ENCODE measurements at places on chromosomes 16 and 17. TPM values are rescaled to one million over a fixed set of nuclear protein-coding genes. Genes with fewer than 3 reads are reported as not detected.

GRCh38 chr17:50325906-50326305 lies 20.0 kb upstream of the XYLT2 start:
- no peak for DNase-seq

GRCh38 chr16:9241177-9241576 lies 149.7 kb downstream of the HAPSTR1 start:
- DNase-seq, result no peak

GRCh38 chr17:17001874-17002520 lies 30.1 kb upstream of the TNFRSF13B start:
- DNase-seq, result peak; percentile 85

DNA sequence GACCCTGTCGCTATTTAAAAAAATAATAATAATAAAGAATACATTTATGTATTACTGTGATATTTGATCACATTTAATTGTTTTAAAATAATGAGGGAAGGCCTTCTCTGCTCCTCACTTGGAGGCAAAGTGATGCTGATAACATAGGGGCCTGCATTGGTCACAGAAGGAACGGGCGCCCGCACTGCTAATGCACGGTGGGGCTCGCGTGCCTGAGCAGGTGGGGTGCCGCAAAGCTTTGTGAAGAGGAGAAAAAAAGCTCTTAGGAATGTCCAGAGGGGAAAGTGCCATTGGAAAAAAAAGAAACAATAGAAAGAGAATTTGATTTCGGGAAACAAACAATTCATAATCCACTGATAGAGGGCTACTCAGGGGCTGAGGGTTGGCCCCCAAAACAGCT lies 143.8 kb downstream of the ZNF423 start:
- no peak for DNase-seq

GRCh38 chr17:18261146-18261515 lies 669 bp downstream of the MIEF2 start:
- peak; percentile 45 for DNase-seq

DNA sequence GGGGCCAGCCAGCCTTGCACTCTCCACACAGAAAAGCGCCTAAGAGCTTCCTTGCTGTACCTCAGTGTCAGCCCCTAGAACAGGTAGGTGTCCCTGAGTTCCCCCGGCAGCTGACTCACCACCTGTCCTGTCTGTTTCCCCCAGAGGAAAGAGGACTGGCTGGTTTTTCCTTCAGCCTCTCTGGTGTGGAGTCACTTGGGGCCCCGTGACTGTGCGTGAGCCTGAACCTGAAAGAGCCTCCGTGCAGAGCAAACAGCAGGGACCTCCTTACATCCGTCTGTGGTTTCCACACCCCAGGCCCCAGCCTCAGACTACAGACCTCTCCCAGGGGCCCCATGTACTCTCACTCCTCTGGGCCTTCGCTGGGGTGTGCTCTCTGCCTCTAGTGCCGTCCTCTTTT lies 87.8 kb downstream of the GNAO1 start:
- DNase-seq, result no peak

Gene DHRS7C
- polyA plus RNA-seq, result not detected

DNA sequence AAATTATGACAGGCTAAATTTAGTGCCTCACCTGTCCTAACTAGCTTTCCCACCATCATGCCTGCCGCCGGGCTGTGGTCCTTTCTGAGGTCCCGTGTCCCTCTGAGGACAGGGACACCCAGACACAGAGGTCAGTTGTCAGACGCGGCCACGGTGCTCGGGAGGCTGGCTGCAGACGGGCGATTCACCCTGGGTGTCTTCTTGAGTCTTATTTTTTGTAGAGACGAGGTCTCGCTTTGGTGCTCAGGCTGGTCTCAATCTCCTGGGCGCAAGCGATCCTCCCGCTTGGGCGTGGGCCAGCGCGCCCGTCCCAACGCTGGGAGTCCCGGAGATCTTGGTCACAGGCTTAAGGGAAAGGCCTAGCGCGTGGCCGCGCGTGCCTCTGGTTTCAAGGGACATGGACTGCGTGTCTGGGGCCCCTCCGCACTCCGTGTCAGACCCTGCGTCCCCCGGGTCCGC lies 797 bp upstream of the RAB11FIP3 start:
- peak; percentile 39 for DNase-seq

DNA sequence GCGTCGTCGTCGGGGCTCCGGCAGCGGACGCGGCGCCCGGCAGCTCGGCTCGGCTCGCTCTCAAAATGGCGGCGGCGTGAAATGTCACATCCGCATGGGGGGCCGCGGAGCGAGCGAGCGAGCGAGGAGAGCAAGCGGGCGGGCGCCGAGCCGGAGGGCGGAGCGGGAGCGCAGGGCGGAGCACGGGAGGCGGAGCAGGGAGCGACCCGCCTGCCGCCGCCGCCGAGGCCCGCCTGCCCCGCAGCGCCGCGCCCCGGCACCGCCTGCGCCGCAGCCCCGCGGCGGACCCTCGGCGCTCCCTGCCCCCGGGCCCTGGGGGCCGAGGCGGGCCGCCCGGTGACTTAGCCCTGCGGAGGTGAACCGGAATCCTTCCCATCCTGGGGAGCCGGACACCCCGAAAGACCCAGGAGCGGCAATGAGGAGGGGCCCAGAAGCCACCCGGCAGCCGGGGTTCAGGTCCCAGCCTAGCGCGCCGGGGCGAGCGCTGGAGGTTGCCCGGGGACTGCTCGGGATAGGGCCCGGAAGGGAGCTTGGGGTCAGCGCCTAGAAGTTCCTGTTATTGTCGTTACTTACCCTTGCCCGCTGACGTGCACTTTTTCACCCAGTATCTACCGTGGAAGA lies at the start of gene USP7:
Gene USP7, minus strand, starts transcription at position 86 of the 621 bp plus-strand sequence. CDS start 621 bp downstream, outside the sequence.
- DNase-seq, result peak; percentile 96

GRCh38 chr16:3023415-3023668 lies 400 bp downstream of the HCFC1R1 start:
- DNase-seq, result peak; percentile 63

Gene CACNG1
- not detected for polyA plus RNA-seq

GRCh38 chr16:89013111-89013510 lies 36.1 kb upstream of the CBFA2T3 start:
- no peak for DNase-seq

DNA sequence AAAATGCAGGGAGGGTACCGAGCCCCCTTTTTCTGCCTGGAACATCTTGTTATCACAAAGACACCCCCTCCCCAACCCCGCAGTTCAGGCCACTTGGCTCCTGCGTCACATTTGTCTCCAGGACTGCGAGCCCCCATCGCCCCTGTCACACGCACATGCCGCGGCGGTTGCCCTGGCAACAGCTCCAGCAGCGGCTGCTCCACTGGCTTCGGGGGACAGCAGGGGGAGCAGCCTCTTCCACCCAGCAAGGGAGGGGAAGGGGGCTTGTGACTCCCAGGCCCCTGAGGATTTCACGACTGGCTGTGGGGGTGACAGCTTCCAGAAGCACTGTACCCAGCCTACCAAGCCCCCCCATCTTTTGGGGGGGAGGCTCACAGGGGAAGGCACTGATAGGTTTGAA lies 2.6 kb downstream of the BAIAP3 start:
- no peak for DNase-seq

DNA sequence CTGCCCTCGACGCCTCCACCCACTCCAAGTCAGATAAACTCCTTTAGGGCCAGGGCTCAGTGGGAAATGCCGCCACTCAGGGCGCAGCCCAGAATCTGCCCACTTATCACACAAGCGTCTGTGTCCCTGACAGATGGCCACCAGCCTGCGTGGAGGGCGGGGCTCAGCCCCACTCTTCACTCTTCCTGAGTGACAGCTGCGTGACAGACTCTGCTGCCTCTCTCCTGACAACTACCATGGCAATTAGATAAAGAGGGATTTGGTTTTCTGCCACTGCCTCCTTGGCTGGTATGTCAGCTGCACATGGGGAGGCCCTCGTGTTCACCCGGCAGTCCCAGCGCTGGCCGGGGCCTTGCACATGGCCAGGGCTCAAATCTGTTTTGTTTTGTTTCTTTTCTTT lies 96.2 kb downstream of the RTN4RL1 start:
- DNase-seq, result no peak

Gene LITAFD
- 0.43 TPM for polyA plus RNA-seq

DNA sequence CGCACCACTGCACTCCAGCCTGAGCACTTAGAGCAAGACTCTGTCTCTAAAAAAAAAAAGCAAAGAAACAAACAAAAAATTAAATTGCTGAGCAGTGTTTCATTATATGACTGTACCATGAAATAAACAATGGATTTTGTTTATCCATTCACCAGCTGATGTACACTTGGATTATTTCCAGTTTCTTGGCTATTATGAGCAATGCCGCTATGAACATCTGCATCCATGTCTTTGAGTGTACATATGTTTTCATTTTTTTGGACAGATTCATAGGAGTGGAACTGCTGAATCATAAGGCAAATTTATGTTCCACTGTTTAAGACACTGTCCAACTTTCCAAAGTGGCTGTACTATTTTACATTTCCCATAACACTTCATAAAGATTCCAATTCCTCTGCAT lies 8.0 kb downstream of the RNF157 start:
- no peak for DNase-seq

Gene GABARAP
- 772 TPM for polyA plus RNA-seq

Gene TCAP
- polyA plus RNA-seq, result 105 TPM

Gene RGS11
- 12.0 TPM for polyA plus RNA-seq

Gene LRRC46
- 1.9 TPM for polyA plus RNA-seq

DNA sequence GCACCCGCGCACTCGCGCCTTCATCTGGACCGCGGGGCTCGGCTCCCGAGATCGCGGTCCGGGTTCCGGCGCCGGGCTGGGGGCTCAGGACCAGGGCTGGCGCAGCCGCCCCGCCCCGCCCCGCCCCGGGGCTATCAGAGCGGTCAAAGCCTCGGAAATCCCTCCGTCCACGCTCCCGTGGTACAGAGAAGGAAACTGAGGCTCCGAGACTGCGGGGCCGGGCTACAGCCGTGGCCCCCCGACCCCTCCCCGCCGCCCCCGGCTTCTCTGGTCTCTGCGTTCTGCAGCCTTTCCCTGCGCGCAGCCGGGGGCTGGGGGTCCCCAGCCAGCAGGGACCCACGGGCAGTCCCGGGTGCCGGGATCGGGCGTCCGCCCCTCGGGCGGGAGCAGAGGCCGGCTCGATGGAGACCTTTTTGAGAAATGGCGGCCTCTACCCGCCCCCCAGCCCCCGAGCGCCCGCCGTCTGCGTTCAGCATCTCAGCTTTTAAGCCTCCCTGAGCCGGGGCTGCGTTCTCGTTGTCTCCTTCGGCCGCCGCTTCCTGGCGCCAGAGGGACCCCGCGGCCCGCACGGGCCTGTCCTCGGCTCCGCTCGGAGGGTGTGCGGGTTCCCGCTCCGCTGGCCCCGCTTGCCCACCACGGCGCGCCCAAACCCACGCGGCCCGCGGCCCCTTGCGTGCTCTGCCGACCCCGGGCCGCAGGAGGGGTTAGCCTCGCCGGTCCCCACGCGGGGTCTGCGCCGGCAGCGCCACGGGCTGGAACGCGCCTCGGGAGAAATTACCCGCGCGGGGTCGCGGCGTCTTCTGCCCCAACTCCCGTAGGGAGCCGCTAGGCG lies 1.5 kb upstream of the NPTX1 start:
- DNase-seq, result peak; percentile 78

Gene LGALS9
- 0.90 TPM for polyA plus RNA-seq

- peak; percentile 85 for DNase-seq
Observed at GRCh38 chr17:55641676-55642081, 81.0 kb downstream of the TMEM100 start.

DNA sequence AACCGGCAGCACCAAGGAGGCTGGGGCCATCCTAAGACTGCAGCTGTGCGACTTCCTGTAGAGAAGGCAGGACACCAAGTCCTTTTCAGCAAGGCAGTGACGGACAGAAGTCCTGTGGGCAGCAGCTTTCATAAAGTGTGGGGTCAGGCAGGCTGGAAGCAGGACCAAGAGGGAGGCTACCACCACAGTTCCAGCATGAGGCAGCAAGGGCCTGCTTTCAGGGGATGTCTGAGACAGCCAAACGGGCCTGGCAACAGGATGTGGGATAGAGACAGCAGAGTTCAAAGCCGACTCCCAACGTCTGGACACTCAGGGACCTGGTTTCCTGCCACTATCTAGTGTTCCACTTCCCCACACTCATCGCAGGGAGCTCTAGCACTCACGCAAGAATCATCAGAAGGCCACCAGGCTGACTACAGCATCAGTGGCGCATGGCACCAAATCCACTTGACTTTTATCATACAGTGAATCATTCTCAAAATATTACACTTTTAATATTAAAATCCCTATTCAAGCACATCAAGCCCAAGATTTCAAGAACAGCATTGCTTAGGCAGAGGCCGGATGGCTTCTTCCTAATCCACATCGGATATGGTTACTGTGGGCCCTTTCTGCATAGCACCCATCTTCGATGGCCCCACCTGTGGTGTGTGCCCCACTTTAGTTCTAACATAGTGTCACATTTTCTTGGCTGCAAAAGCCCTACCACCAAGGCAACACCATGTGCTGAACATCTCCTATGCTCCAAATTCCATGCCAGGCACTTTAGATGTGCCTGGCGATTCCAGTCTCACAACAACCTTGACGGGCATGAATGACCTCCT lies 5.2 kb downstream of the USP7 start:
- peak; percentile 48 for DNase-seq

DNA sequence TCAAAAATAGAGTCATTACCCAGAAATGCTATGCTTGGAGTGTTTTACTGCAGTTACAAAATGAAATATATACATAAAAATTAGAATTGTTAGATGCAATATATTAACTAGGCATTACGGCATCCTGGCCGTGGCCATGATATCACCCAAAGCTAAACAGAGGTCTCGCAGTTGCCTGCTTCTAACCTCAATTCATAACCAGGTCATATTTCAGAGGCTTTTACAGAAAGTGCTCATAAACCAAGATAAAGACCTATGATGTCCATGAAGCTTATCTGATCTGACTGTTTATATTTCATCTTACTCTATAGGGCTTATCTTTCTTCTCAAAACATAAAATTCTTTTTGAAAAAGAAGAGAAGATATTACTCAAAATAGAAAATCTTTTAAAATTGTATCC lies 664.5 kb upstream of the SALL1 start:
- DNase-seq, result no peak

DNA sequence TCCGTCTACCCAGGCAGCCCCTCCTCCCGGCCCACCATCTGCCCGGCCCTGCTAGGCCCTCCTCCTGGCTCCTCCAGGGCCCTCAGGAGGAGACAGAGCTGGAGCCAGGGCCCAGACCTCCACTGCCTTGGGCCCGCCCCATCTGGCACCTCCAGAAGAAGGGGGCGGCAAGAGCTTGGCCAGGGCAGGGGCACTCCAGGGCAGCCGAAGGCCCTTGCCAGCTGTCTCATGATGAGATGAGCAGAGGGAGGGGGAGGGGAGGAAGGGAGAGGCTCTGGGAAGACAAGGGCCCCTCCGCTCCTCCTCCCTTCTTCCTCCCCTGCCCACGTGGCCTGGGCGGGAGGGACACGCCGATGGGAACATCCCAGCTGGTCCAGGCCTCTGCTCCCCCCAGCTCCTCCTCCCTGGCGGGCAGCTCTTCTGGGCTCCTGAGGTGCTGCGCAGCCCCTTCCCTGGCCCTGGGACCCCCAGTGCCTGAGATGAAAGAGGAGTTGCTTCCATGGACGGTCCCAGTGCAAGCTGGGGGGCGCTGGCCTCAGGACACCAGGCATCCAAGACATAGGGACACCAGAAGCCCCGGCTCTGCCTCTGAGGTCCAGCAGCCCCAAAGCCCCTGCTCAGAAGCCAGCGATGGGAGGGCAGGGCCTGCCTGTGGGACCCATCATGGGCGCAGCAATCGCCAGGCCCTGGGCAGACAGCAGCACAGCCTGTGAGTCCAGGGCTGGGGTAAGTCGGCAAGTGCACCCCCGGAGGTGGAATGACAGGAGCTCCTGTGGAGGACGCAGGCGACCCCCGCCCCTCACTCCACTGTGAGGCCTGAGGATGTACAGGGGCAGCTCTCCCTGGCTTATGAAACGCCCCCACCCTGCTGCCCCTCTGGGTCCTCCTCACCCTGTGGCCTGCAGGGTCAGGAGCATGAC lies 23.6 kb upstream of the ENPP7 start:
- DNase-seq, result peak; percentile 40
